Hypothalamus (tissue), 51 donors: ENCODE measurements at places on chromosomes 7 and 10.

DNA sequence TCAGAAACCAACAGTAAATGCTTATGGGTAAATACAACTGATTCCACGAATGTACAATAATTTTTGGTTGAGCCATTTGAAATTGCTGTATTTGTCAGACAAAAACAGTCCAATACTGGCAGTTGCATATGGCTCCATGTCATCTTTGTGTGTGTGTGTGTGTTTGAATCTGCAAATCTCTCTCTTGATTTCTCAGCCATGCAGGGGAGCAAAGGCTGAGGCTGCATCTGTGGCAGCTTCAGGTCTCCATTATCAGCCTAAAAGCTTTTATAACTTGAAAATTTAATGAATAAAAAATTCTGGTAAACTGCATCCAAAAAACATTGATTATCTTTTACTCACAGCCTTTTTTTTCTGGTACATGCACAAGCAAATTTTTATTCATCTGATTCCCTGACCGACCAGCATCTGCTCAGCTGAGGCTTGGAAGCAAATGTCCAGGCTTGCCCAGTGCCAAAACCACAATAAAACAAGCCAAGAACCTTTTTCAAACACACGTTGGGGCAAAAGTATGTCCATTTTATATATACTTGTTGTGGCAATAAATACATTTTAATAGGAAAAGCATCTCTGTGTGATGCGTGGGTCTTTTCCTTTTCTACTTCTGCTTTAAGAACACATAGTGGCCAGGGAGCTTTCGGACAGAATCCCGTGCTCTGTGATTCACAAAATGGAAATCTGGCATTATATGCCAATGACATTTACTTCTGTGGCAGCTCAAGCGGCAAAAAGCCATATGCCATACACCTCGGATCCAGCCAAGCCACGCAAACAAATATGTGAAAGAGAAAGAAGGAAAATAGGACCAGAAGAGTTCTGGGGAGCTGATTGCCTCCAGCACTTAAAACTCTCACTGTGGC, 275.6 kb upstream of the AOAH start:
- DNase-seq: no peak

DNA sequence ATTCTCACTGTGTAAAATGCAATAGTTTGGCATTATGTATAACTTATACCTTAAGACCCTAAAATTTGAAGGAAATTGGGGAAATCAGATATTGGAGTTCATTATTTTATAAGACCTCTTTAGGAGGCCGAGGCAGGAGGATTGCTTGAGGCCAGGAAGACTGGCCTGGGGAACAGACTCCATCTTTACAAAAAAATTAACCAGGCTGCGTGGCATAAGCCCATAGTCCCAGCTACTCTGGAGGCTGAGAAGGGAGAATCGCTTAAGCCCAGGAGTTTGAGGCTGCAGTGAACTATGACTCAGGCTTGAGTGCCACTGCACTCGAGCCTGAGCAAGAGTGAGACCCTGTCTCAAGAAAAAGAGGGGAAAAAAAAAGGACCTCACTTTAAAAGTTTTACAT, 14.0 kb upstream of the PBLD start:
- DNase-seq: no peak

DNA sequence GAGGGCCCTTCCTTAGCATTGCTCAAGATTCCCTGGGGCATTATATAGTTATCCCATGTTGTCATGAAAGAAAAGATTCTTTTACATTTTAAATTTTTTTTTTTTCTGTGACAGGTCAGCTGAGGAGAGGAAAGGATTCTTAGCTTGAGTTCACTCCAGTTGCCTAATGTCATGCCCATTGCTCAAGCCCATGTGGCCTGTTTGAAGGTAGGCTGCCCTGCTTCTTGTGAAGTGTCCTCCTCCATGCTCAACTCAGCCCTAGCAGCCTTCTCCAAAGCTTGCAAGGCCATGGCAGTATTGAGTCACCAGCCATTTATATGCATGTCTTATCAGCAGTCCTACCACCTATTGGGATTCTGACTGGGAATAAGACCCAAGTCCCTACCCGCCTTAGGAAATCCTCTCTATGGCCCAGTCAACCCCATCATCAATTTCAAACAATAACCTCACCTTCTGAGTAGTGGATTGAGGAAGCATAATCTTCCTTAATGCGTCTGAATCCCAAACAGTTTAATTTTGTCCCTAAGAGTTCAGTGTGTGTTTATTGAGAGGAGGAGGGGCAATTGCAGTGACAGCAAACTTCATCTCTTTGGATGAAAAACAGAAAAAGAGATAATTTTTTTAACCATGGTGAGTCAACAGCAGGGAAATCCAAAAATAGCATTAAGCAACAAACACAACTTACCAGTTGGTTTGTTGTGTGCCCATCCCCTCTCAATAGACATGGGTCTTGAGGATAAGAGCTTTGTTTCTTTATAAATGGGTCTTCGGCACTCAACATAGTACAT, 38.6 kb upstream of the WASL start:
- DNase-seq: no peak

DNA sequence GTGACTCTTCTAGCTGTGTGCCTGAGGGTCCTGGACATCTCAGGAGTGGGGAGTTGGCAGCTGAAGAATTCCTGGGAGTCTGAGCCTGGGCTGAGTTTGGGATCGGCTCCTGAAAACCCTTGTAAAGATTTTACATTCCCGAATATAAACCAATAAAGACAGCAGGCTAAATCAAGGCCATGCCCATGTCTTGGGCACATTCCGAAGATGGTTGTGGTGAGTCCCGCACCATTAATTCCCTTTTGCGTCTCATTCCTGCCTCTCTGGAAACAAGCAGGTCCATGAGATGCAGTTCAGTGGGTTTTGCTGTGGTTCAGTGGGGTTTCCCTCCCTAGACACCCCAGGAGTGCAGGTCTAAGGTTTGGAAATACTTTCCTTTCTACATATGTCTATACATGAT, 90.9 kb downstream of the COL26A1 start:
- DNase-seq: no peak

DNA sequence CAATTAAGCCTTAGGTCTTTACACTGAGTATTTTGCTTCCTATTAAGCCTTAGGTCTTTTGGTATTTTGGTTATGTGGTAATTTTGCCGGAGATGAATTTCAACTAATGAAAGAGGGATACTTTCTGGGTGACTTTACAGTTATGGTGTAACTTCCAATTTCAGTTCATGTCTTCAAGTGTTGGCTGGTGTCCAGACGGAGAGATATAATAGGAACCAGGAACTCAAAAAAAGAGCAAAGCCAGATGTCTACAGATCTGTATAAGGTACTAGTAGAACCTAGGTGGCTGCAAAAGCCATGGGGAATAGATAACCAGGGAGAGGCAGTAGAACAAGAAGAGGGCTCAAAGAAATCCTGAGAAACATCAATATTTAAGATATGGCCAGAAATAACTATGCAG, 12.3 kb downstream of the ERCC6 start:
- no peak for DNase-seq

- DNase-seq: no peak
Observed at GRCh38 chr7:123658023-123658422, 2.4 kb downstream of the LMOD2 start.

DNA sequence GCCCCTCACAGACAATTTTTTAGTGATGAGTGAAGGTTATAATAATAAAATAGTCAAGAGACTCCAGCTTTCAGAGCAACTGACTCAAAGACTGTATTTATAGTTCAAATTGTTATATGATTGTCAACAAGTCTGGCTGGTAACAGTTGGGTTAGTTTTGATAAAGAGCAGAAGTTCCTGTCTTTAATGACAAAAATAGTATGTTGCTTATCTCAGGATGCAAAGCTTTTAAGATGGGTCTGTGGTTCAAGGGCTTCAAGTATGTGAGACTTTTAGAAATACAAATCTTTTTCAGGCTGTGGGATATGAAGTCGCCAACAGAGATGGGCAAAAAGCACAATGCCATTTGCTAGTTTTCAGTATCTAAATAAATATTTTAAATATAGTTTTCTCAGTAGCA, 118.4 kb downstream of the ABCA13 start:
- DNase-seq: no peak
